HFFc6 (cell line): ENCODE measurements at places on chromosomes 3 and 15. TPM values are rescaled to one million over a fixed set of nuclear protein-coding genes. Genes with fewer than 3 reads are reported as not detected.

DNA sequence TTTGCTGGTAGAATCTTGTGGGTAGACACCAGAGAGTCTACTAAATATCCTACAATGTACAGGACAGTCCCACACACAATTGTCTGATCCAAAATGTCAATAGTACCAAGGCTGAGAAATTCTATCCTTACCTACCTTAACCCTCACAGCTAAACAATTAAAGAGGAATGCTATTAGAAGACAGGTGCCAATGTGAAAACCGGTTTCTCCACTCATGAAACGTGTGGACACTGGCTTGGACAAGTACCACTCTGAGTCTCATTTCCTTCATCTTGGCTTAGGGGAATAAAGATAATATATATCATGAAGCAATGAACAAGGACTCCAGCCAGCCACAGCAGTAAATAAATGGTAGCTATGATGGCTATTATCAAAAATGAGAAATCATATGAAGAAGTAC is 90.2 kb downstream of the RFTN1 start:
- DNase-seq = no peak

GRCh38 chr3:150727653-150728502 is 24.2 kb upstream of the ERICH6 start:
- DNase-seq = no peak

DNA sequence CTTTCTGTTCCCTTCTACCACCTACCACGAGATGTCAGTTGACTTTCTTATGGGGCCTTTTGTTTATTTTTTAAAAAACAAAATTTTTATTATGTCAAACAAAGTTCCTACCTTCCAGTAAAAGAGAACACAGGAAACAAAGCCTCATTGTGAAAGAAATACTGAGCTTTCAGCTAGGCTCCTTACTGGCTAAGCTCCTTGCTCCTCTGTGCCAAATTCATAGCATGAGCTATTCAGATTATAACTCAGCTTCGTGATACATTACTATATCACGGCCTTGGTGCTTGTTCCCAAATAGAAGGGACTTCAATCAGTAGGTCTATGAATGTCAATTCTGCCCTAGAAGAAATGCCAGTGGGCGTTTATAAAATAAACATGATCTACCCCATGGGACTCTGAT is 145.8 kb upstream of the CHRM5 start:
- DNase-seq = no peak

DNA sequence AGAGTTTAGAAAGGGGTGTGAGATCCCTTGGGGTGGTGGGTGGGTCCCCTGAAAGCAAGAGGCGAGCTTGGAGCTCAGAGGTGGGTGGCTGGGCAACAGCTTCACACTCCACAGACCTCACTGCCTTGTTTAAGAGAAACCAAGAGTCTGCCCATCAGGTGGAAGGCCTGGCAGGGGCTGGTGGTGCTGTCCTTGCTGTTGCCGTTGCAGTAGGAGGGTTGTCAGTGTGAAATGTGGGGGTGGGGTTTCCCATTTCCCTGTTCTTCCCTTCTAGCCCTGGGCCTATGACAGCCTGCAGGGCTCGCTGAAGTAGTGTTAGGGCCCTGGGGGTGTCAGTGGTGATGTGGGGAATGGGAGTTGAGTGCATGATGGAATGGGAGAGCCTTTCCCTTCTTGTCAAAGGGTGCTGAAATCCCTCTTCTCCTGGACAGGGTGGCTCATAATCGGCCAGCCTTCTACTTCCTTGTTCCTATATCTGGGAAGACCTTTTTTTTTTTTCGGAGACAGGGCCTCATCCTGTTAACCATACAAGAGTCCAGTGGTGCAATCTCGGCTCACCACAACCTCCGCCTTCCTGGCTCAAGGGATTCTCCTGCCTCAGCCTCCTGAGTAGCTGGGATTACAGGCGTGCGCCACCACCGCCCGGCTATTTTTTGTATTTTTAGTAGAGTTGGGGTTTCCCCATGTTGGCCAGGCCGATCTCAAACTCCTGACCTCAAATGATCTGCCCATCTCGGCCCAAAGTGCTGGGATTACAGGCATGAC is 4.3 kb downstream of the PLEKHO2 start:
- DNase-seq = no peak

- no peak for DNase-seq
Observed at GRCh38 chr15:67370206-67370954, 115.8 kb downstream of the IQCH start.

GABRB3 gene
- 0.92 to 5.2 TPM (median 5.0 TPM) in 3 replicates for total RNA-seq
